ENCODE measurements at places on chromosomes 16 and 17. TPM values are rescaled to one million over a fixed set of nuclear protein-coding genes. Genes with fewer than 3 reads are reported as not detected.

C16orf54 gene
- total RNA-seq: 18.0 TPM

TBKBP1 gene
- total RNA-seq: 11.3 TPM

TNFSF12 gene
- 31.8 TPM for total RNA-seq

HCRT gene
- not detected for total RNA-seq

SNX20 gene
- total RNA-seq: 35.2 TPM

ZNF263 gene
- total RNA-seq: 22.9 TPM

CD68 gene
- 10.1 TPM for total RNA-seq

AGRP gene
- total RNA-seq: not detected

PERCC1 gene
- total RNA-seq: not detected

SLC5A2 gene
- total RNA-seq: not detected

- DNase-seq: no peak
Measured at GRCh38 chr17:82062076-82062983, 3.3 kb downstream of the DUS1L start.

GRCh38 chr16:31472709-31473203 is 804 bp downstream of the TGFB1I1 start:
- no peak for DNase-seq

GRCh38 chr16:21950782-21951521 is 2.2 kb upstream of the UQCRC2 start:
- no peak for DNase-seq

DNA sequence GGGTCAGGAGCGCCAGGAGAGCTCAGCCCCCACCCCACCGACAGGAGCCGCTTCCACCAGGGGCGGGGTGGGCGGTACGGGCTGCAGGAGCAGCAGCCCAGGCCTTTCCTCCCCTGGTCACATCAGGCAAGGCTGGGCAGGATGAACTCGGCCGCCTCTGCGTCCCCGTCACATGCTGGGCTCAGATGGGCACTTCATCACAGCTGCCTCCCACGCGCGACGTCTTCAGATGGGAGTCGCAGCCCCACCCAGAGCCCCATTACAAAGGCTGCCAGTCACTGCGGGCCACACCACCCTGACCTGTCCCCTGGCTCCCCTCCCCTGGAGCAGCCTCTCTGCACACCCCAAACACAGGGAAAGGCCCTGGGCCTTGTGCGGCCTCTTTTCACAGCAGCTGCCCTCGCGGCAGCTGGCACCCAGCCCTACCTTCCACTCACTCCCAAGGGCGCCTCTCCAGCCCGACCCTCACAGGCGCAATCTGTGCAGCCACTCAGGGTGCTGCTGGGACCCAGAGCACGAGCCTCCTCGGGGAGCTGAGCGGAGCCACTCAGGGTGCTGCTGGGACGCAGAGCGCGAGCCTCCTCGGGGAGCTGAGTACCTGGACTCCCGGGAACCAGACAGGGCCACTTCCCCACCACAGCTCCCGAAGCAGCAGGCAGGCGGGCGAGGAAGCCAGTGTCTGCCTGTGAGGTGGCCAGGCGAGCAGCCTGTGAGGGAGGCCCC is 4.7 kb downstream of the ZNF598 start:
- no peak for DNase-seq

DNA sequence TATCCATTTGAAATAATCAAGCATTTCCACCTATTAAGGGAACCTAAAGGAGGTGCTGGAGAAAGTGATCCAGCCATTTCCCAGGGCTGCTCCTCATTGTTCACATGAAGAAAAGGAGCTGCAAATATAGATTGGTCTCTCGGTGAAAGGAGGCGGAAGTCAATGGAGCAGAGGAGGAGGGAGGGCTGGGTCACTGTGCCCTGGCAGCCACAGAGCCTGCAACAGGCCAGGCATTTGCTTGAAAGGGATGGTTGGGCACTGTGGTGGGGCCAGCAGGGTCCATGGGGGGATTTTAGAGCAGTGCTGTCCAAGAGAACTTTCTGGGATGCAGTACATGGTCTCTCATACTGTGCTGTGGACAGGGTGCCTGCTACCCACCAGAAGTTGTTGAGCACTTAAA is 173.2 kb downstream of the CYLD start:
- DNase-seq: no peak
